NCI-H2227 treated with DMSO at 0.1 percent for 48 hours (cell line): ENCODE measurements at places on chromosomes 16 and 17.

DNA sequence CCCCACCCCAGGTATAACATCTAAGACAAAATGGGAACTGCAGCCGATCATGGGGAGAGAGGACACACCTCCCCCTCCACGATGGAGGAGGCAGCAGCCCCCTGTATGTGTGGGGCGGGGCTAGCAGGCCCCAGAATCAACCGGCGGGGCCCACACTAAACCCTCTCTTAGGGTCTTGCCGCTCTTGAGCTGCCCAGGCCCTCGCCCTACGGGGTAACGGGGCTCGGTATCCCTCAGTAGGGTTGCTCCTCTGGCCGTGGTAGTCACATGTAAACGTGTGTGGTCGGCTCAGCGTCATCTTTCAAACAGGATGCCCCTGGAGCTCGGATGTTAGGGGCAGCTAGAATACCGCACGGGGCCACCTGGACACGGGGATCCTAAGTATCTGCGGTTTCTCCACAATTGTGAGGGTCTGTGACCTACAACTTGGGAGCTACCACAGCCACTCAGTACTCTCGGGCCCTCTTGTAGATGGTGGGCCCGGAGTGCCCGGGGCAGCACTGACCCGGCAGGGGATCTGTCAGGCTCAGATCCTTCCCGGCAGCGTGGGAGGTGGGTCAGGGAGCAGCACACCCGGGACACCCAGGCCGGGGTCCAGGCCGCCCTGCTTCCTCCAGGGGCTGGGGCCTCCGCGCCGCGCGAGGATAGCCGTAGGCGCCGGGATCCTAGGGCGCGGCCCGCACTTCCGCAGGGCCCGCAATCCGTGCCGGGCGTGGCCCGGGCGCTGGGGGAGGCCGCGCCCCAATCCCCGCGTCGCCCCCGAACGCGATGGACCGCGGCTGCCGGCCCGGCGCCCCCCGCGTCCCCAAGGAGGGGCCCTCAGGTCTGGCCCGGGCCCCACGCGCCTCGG is 781 bp downstream of the ARHGDIA start:
- peak; percentile 28 for DNase-seq

DNA sequence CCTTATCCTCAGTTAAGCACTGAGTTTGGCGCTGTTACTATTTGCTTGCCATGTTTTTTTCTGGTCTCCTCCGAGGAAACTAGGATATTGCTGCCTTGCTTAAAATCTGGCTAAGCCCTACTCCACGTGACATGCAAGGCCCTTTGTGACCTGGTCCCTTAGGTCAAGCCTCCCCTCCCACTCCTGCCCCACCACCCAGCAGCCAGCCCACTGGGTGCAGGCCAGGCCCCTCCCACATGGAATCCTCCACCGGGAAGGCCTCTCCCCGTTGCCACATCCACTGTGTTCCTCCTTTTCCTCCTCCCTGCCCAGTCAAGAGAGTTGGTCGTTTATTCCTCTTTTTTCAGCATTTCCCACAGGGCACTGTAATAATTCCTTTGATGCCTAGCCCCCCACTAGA is 16.2 kb downstream of the PSMD3 start:
- DNase-seq = no peak

GRCh38 chr16:2516391-2517240 is 2.9 kb downstream of the ATP6V0C start:
- DNase-seq = no peak

GRCh38 chr16:55647343-55647742 is 8.4 kb upstream of the SLC6A2 start:
- DNase-seq = no peak

GRCh38 chr16:57612494-57612893 is 15.9 kb upstream of the ADGRG1 start:
- no peak for DNase-seq

DNA sequence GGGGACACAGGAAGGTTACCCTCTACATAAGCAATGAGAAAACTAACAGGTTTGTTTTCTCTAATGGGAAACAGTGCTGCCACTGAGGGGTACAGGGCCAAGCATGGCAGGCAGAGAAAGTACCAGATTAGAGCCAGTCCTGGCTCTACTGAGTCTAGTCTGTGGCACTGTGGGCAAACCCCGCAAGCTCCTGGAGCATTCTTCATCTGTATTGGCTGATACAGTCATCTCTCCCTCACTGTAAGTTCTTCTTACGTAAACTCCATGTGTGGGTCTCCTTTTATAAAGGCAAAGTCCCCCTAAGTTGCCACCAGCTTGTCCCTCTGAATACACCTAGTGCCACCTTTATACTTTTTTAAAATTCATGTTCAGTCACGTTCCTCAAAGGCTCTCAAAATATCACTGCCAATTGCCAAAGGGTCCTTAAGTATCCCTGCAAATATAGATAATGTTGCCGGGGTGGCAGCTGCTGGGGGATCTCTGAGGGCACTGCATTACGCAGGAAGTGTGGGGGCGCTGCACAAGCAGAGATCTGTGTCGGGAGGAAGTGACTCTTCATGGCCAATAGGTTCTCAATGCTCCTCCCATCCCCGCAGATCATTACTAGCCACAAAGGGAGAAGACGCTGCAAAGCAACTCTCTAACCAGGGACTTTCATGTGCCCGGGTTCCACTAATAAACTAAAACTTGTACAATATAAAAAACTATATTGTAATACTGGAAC is 18.8 kb downstream of the XPO6 start:
- no peak for DNase-seq
